ENCODE measurements at places on chromosomes 7 and 10.

- DNase-seq = no peak
Measured at GRCh38 chr7:33233659-33234058, 104.3 kb downstream of the BBS9 start.

- no peak for DNase-seq
Measured at GRCh38 chr7:48052748-48053147, 17.4 kb downstream of the C7orf57 start.

DNA sequence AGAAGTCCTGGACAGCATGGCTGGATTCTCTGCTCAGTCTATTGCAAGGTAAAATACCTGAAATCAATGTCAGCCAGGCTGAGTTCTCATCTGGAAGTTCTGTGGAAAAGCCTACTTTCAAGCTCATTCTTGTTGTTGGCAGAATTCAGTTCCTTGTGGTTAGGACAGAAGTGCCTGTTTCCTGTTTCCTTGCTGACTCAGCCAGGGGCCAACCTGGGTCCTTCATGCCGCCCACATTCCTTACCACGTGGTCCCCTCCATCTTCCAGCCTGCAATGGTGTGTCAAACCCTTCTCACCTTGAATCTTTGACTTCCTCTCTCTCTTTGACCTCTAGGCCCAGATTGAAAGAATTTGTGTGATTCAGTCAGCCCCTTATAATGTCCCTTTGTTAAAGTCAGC is 197.1 kb upstream of the STK17A start:
- peak; percentile 30 for DNase-seq

GRCh38 chr7:43791-44540 is 148.4 kb upstream of the FAM20C start:
- DNase-seq = no peak
